Activated T-cell treated with anti-CD3 and anti-CD28 coated beads, Interleukin-2, amount 50 U/mL, for 72 hours (primary cell): ENCODE measurements at places on chromosomes 3 and 15. TPM values are rescaled to one million over a fixed set of nuclear protein-coding genes. Genes with fewer than 3 reads are reported as not detected.

- no peak for DNase-seq
- H3K27me3 ChIP-seq, result peaks cover 8% of the 10 kb centered on the region
- H3K4me3 ChIP-seq, result peak overlapping the region; percentile 47
- H3K4me1 ChIP-seq, result peaks cover 45% of the 10 kb centered on the region
Observed at GRCh38 chr15:91311986-91312385, 211.9 kb downstream of the SV2B start.

The DNAH1 gene
- 32.4 TPM for total RNA-seq

The SNRPN gene
- 96.1 TPM for total RNA-seq

- H3K27ac ChIP-seq, result no peak overlapping the region
- H3K36me3 ChIP-seq, result no peaks in the 10 kb centered on the region
- peaks cover 11% of the 10 kb centered on the region for H3K27me3 ChIP-seq
- H3K4me3 ChIP-seq, result no peak overlapping the region
Observed at GRCh38 chr3:123758081-123758564, 126.0 kb downstream of the MYLK start.
